ENCODE measurements at places on chromosomes 2 and 18.

GRCh38 chr18:61173554-61173953 lies 159.7 kb upstream of the CDH20 start:
- DNase-seq: no peak

GRCh38 chr2:112674229-112674628 lies 28.5 kb downstream of the SLC20A1 start:
- no peak for DNase-seq

- no peak for DNase-seq
Measured at GRCh38 chr2:62409442-62409841, 96.6 kb downstream of the TMEM17 start.

- no peak for DNase-seq
Measured at GRCh38 chr2:51350100-51350499, 318.2 kb upstream of the NRXN1 start.

DNA sequence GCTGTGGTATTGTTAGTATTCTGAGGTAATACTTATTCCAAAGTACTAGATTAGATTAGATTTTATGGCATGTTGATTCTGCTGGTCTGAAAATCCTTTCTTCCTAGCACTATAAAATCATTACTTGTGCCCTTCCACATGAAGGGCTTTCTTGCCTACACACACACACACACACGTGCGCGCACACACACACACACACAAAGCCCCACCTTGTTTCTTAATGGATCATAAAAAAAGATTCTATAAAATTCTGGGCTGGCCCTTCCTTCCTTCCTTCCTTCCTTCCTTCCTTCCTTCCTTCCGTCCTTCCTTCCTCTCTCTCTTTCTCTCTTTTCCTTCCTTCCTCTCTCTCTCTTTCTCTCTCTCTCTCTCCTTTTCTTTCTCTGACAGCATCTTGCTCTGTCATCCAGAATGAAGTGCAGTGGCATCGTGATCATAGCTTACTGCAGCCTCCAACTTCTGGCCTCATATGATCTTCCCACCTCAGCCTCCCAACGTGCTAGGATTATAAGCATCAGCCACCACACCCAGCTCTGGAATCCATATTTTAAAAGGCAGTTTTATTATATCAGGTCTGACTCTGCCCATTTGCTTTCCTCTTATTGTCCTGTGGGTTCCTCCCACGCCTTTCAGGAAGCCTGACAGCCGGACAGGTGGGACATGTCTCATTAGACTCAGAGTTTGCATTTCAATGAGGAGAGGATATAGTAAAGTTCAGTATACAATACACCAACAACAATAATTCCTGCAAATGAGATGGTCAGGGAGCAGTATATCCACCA lies 321.1 kb downstream of the PIK3C3 start:
- no peak for DNase-seq

Measured in GM12891 (cell line).